ENCODE measurements at places on chromosomes 1 and 21. TPM values are rescaled to one million over a fixed set of nuclear protein-coding genes. Genes with fewer than 3 reads are reported as not detected.

Gene C1orf185
- not detected for total RNA-seq

Gene PTGS2
- total RNA-seq, result 3.4 TPM

Gene TNNI3K
- 4.1 TPM for total RNA-seq

Gene NHLH2
- total RNA-seq, result 2.8 TPM

Gene TNN
- total RNA-seq, result 16.4 TPM
